Right cardiac atrium (tissue), 5 donors: ENCODE measurements at places on chromosomes 11 and 22.
A peak's percentile ranks its signal among the peaks of the same experiment; 100 is the strongest.

GRCh38 chr22:47604563-47604962 lies 842.1 kb downstream of the TBC1D22A start:
- no peak for DNase-seq

GRCh38 chr11:71064702-71065515 lies 187.5 kb downstream of the SHANK2 start:
- peak; percentile 15 for DNase-seq

DNA sequence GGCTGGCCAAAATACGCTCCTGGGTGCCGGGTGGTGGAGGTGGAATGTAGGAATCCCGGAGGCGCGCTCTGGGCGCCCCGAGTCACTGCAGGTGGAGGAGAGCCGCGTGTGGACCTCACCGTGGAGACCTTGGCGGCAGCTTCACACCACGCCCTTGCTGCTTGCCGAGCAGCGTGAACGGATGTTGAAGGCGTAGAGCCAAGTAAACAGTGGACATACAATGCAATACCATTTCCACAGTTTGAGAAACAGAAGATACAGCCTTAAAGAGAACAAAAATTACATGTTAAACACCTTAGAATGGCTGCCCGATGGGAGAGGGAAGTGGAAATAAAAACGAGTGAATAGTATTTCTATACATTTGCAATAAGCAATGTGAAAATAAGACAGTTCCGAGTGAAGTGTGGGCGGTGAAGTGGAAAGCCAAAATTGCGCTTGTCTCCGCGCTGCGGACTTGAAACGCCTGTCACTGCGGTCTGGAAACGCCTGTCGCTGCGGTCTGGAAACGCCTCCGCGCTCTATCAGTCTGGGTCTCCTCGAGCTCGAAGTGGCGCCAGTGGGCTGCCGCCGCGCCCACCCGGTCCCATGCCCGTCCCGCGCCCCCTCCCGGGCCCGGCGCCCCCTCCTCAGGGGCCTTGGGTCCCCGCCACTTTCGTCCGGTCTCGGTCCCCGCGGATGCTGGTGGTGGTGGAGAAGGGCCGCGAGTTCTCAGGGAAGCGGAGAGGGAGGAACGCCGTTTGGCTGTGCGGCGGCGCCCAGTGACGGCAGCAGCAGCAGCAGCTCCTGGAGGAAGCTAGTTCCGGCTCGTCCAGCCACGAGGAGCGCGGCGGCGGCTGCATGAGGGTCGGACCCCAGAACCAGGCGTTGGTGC lies 1.6 kb downstream of the NCR3LG1 start:
- peak; percentile 91 for DNase-seq

GRCh38 chr22:47806894-47807293 lies 1044.4 kb downstream of the TBC1D22A start:
- DNase-seq = no peak

DNA sequence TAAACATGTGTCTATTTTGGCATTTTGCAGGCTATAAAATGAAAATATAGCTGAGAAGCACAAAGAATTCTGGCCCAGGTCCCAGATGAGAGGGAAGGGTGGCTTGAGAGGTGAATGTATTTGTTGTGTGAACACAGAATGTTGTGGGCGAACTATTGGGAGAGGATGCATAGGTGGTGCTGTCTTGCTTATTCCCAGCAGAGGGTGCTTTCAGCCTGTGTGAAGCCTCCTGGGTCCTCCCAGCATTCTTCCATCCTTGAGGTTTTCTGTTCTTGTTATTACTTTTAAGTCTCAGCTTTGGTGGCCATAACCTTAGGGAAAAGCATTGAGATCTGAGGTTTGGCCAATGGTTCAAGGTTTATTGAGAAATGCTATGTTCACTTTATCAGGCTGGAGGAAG lies 108.7 kb upstream of the SNX19 start:
- no peak for DNase-seq

DNA sequence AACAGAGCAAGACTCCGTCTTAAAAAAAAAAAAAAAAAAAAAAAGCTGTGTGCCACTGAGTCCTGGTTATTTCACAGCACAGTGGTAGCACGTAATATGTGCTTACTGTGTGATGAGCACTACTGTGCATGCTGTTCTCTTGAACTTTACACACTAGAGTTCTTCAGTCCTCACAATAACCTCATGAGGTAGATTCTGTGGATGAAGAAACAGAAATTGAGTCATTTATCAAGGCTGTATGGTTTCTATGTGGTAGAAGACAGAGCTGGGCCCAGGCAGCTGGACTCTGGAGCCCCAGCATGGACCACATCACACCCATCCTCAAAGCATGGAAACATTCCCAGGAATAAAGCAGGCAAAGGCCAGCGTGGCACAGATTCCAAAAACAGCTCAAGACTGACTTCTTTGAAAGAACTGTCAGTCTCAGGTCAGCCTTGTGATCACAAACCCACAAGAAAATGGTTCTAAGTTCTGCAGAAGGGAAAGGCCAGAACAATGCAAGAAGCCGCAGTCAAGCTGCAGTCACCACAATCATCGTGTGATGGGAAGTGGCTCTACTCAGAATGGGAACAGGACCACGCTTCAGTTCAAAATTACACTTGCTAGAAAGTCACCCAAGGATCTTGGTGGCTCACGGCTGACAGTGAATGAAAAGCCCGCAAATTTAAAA lies 49.5 kb downstream of the MICAL3 start:
- no peak for DNase-seq

- DNase-seq = no peak
These were observed 12.0 kb downstream of the OR5B21 start for GRCh38 chr11:58495906-58496305.

DNA sequence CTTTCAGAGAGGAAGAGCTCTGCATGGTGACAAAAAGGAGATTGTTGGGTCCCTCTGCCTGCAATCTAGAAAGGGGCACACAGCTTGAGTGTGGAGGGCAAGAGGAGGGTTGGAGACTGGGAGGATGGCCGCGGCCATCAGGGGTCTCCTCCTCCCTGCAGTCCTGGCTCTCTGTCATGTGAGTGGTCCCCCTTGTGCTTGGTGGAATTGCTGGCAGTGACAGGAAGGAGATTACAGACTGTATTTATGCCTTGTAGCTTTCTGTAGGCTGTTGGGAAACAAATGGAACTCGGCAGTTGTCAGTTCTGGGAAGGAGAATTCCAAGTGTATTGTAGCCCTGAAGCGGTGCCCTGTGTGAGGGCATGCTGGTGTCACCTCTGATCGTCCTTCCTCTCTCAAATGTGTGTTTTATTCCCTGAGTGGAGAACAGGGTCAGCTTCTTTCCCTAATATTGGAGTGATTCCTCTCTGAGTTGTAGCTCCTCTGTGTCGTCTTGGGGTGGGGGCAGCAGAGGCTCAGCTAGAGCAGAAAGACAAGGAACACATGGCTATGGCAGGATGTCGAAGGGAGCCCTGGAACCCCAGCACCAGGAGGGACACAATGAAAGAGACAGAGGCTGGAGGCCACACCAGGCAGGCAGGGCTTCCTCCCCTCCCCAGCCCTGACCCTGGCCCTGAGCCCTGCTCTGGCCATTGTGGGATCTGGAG lies 163.1 kb downstream of the PKNOX2 start:
- no peak for DNase-seq

DNA sequence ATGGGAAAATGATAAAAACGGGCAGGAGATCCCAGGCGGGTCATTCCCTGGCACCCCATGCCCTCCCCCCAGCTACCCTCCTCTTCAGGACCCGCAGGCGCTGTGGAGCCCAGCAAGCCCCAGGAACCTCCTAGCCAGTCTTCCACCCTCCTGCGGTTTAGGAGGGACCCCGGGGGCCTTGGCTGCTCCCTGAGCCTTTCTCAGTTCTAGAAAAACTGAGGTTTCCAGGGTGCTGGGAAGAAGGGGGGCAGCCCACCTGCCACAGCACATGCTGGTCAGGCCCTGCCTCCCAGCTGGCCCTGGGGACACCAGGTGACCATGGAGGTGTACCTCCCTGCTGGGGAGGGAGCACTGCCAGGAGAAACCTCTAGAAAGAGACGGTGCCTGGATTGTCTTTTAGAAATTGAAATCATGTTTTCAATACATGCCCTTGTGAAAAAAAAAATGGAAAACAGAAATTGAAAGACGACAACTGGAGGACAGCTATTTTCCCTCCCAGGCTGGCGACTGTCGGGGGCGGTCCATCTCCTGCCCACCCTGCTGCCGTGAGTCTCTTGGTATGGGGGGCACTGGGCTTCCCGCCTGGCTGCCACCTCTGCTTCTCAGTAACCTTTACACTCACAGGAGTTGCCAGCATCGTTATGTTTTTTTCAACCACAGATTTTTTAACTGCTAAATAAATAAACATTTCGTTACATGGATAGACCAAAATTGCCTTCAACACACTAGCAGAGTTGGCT lies 398.5 kb downstream of the TBC1D22A start:
- peak; percentile 21 for DNase-seq
